Tibial nerve (tissue), 4 donors: ENCODE measurements at places on chromosomes 12 and 14. TPM values are rescaled to one million over a fixed set of nuclear protein-coding genes. Genes with fewer than 3 reads are reported as not detected.

Gene TRMT5
- 5.7 TPM for total RNA-seq

Gene SERPINA10
- not detected for total RNA-seq

Gene RIMBP2
- total RNA-seq, result 0.22 TPM

Gene HOXC13
- not detected for total RNA-seq

DNA sequence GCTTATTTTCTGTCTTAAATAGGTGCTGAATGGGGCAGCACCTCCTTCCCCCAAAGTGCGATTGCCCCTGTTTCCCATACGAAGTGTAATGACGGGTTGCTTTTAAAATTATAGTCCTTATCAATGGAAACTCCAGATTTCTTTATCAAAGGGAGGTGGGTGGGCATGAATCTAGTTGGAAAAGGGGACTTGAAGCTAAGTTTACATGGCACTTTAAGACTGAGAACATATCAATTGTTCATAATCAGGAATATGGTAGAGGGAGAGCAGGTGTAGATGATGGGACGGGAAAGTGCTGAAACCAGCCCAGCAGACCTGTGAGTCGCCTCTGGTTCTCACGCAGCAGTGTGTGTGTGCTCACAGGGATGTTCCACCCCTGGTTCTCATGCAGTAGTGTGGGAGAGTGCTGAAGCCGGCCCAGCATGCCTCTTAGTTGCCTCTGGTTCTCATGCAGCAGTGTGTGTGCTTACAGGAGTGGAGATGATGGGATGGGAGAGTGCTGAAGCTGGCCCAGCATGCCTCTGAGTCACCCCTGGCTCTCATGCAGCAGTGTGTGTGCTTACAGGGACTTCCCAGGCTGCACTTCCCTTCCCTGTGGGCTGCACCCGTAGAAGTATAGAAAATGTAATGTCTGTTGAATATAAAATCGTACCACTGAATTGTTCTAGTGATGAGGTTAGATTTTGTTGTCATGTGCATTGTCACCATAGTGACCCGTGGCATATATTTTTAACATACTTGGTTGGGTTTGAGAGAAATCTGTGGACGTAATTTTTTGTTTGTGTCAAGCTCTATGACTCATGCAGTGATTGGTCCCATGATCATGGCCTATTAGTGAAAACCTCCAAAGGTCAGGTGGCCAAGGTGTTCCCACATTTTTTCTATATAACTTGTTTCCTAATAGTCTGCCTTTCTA lies 51.6 kb downstream of the GPATCH2L start:
- H3K36me3 ChIP-seq, result no peaks in the 10 kb centered on the region
- H3K4me1 ChIP-seq, result no peaks in the 10 kb centered on the region
- H3K27me3 ChIP-seq, result no peaks in the 10 kb centered on the region

DNA sequence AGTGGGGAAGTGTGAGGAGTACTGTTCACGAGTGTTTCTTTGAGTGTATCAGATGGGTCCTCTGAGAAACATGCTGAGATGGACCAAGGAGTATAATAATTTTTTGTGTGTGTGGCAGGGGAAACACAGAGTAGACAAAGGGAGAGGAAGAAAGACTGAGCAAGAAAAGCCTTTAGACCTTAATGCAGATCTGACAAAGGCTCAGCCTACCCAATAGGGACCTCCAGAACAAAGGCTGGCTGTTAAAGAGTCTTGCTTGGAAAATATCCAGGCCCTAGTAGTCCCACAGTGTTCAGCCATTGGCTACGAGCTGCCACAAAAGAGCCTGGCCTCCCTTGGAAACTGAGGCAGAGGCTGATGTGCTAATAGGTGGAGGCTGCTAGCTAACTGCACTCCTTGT lies 13.5 kb downstream of the COQ5 start:
- H3K4me3 ChIP-seq, result no peak overlapping the region
- no peaks in the 10 kb centered on the region for H3K4me1 ChIP-seq
- no peak for DNase-seq

DNA sequence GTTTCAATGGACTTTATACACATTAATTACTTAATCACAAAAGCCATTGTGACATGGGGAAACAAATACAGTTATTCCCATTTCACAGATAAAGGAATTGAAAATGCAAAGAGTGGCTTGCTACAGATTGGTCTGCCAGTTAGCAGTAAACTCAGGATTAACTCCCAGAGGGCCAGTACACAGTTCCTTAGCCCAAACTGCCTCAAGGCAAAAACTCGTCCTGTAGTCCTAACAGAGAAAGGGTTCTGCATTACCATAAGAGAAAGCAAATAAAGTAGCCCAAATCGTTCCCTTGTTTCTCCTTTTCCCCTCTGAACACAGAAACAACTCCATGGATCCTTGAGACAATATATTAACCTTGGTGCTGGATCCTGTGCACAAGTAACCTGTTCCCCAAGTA lies 274.4 kb downstream of the LRIG3 start:
- H3K4me3 ChIP-seq, result no peak overlapping the region
- H3K36me3 ChIP-seq, result no peaks in the 10 kb centered on the region
- H3K27ac ChIP-seq, result no peak overlapping the region
- DNase-seq, result no peak
- H3K27me3 ChIP-seq, result no peaks in the 10 kb centered on the region
- H3K4me1 ChIP-seq, result no peaks in the 10 kb centered on the region

- DNase-seq, result peak; percentile 57
- peak overlapping the region; percentile 16 for H3K27ac ChIP-seq
- H3K4me1 ChIP-seq, result peaks cover 70% of the 10 kb centered on the region
- no peak overlapping the region for H3K4me3 ChIP-seq
- H3K36me3 ChIP-seq, result no peaks in the 10 kb centered on the region
Observed at GRCh38 chr12:54376596-54376995, 7.9 kb downstream of the ZNF385A start.

GRCh38 chr14:26719514-26719913 lies 121.7 kb upstream of the NOVA1 start:
- no peak overlapping the region for H3K4me3 ChIP-seq
- H3K27me3 ChIP-seq, result no peaks in the 10 kb centered on the region
- no peaks in the 10 kb centered on the region for H3K4me1 ChIP-seq
- no peak overlapping the region for H3K27ac ChIP-seq
- H3K36me3 ChIP-seq, result no peaks in the 10 kb centered on the region

- no peaks in the 10 kb centered on the region for H3K4me1 ChIP-seq
- DNase-seq, result no peak
- no peak overlapping the region for H3K4me3 ChIP-seq
- H3K36me3 ChIP-seq, result no peaks in the 10 kb centered on the region
- H3K27me3 ChIP-seq, result no peaks in the 10 kb centered on the region
Observed at GRCh38 chr12:25271486-25272098, 20.9 kb upstream of the KRAS start.

- no peaks in the 10 kb centered on the region for H3K4me1 ChIP-seq
- H3K36me3 ChIP-seq, result no peaks in the 10 kb centered on the region
- H3K27ac ChIP-seq, result no peak overlapping the region
Observed at GRCh38 chr12:52314511-52314910, 6.7 kb downstream of the KRT83 start.

DNA sequence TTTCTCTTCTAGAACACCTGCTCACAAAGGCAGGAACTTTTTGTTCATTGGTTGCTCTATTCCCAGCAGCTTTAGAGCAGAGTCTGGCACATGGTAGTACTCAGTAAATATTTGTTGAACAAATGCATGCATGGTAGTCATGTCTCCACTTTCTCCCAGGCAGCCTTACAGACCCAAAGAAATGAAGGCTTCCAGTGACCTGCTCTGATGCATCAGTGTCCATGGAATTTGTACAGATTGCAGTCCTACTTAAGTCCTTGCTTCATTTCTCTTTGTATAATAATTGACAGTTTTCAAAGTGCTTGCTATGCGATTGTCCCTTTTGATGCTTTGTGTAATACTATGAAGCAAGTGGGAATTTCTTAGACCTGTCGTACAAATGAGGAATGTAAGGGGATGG lies 119.6 kb downstream of the DERA start:
- no peaks in the 10 kb centered on the region for H3K4me1 ChIP-seq
- no peaks in the 10 kb centered on the region for H3K27me3 ChIP-seq
- no peak for DNase-seq
- no peaks in the 10 kb centered on the region for H3K36me3 ChIP-seq
- H3K27ac ChIP-seq, result no peak overlapping the region

DNA sequence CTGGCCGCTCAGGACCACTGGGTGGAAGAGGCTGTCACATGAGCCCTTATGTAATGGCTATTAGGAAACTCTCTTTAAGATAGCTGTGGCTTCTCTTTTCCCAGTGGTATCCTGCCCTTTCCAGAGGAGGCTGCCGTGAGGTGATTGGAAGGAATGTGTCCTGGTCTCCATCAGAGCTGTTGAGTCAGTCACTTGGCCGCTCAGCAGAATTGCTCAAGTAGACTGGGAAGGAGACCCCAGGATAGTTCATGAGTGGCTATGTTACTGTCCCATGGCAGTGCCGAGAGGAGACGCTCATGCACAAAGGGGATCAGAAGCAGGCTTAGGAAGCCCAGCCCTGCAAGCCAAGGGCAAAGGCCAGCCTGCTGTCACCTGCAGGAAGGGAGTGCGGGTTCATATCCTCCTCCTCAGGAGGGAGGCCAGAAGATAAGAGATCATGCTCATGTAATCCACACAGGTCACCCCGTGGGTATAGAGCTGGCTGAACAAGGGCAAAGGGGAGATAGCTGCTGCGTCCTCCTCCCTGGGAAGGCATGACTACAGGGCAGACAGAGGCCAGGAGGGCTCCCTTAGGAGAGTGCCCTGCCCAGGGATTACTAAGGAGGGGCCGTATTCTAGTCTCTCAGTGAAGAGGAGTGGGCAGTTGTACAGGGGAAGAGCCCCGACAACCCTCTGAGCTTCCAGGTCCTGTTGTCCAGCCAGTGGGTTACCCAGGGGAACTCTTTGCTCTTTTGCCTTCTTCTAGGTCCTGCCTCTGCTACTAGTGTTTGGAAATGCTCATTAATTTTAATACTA lies 137.0 kb upstream of the MAX start:
- H3K27me3 ChIP-seq, result no peaks in the 10 kb centered on the region
- H3K4me1 ChIP-seq, result peaks cover 26% of the 10 kb centered on the region
- H3K27ac ChIP-seq, result peak overlapping the region; percentile 53
- no peak overlapping the region for H3K4me3 ChIP-seq
- H3K36me3 ChIP-seq, result no peaks in the 10 kb centered on the region

DNA sequence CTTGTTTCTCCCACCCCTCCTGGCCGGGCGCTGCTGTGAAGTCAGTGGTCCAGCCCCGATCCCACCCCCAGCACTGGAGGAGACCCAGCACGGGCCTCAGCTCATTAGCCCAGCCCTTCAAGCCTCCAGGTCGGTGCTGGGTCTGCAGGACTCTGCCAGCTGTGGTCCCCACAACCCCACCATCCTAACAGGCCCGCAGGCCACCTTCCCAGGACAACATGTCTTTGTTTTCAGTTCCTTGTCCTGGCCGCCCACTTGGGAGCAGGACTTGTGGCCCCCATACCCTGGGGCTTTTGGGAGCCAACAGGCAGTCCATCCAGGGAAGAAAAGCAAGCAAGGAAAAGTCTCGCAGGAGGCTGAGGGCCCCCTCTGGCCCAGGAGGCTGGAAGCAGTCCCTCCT lies 60.0 kb downstream of the HRK start:
- no peaks in the 10 kb centered on the region for H3K27me3 ChIP-seq
- no peaks in the 10 kb centered on the region for H3K36me3 ChIP-seq
- H3K4me3 ChIP-seq, result no peak overlapping the region
- H3K4me1 ChIP-seq, result peaks cover 7% of the 10 kb centered on the region
- no peak for DNase-seq

DNA sequence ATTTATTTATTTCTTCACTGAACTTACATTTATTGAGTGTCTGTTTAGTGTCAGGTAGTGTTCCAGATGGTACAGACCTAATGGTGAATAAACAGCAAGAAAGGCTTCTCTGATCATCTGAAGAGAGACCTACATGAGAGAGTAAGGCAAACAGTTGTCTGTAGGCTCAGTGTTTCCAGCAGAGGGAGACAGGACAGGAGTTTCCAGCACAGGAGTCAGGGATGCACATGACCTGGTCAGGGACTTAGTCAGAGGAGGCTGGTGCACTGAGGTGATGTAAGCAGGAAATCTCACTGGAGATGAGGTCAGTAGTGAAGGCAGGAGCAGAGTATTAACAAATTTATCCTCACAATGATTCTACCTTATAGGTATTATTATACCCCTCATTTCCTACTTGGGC lies 233.2 kb downstream of the MDGA2 start:
- no peak overlapping the region for H3K27ac ChIP-seq
- H3K4me3 ChIP-seq, result no peak overlapping the region
- no peak for DNase-seq
- H3K36me3 ChIP-seq, result no peaks in the 10 kb centered on the region

GRCh38 chr12:15819644-15820437 lies 30.7 kb upstream of the EPS8 start:
- H3K4me3 ChIP-seq, result no peak overlapping the region
- H3K27ac ChIP-seq, result no peak overlapping the region
- H3K4me1 ChIP-seq, result no peaks in the 10 kb centered on the region
- DNase-seq, result no peak
- no peaks in the 10 kb centered on the region for H3K27me3 ChIP-seq
- H3K36me3 ChIP-seq, result no peaks in the 10 kb centered on the region

DNA sequence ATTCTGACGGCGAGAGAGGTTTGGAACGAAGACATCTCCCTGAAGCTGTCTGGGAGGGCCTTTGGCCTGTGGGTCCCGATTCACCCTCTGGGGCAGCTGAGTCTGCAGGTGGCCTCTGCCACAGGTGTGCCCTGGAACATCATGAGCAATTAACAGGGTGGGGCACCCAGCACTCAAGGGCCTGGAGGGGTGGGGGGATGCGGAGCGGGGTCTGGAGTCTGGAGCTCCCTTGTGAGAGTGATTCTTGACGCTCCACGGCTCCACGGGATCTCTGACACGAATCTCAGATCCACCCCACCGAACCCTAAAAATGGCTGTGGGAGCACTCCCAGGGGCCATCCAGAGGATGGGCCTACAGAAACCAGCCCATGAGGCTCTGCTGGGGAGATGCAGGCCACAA lies 8.3 kb downstream of the ITPK1 start:
- H3K4me3 ChIP-seq, result no peak overlapping the region
- no peaks in the 10 kb centered on the region for H3K36me3 ChIP-seq
- no peak for DNase-seq
- H3K4me1 ChIP-seq, result peaks cover 58% of the 10 kb centered on the region
- H3K27ac ChIP-seq, result peak overlapping the region; percentile 43

- no peak overlapping the region for H3K4me3 ChIP-seq
- no peaks in the 10 kb centered on the region for H3K36me3 ChIP-seq
- no peak overlapping the region for H3K27ac ChIP-seq
- peaks cover 32% of the 10 kb centered on the region for H3K27me3 ChIP-seq
Observed at GRCh38 chr14:104472073-104472472, 107.5 kb upstream of the C14orf180 start.

DNA sequence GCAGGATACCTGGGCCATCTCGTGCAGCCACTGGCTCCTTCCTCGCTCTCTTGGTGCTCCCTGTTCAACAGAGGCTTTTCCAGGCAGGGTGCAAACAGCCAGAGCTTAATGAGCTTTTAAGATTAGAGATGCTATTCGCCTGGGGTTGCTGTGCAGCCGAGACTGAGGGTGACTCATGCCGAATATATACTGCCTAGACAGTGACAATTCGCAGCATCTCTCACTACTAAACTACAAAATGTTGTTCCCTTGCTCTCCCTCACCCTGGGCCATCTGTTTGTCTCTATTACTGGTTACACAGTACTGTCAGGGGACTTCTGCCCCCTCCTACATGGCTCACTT lies 26.0 kb upstream of the TESC start:
- H3K4me3 ChIP-seq, result no peak overlapping the region
- H3K4me1 ChIP-seq, result no peaks in the 10 kb centered on the region
- H3K36me3 ChIP-seq, result no peaks in the 10 kb centered on the region
